NCI-H460 (cell line): ENCODE measurements at places on chromosomes 3 and 15.

GRCh38 chr3:160973067-160973809 lies 131.9 kb downstream of the B3GALNT1 start:
- no peak for DNase-seq

DNA sequence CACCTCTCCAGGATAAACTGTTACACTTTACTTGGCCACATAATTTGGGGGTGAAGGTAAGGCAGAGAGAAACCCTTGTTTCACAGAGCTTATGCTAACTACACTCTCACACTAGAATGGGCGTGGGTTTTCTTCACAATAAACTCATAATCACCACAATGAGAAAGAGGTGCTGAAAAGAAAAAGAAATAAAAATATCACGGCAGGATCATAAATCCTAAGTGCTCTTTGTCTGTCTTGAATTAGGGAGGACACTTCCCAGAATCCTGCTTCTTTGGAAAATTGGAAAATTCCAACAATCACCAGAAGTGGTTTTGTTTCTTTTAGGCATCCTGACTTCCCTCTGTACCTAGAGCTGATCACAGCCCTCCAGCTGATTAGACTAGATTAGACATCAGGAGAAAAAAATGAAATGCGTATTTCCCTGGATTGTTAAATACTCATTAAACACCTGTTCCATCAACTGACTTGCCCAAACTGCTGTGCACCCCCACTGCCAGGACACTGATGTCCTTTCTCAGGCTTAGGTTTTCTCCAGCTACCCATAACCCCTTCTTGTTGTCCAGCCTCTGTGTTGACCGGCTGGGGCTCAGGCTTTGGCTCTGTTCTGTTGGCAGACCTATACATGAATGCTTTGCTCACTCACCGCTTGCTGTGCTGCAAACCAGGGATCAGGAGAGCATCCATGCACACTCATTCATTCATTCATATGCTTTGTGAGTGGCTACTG lies 41.6 kb upstream of the ACKR4 start:
- no peak for DNase-seq

DNA sequence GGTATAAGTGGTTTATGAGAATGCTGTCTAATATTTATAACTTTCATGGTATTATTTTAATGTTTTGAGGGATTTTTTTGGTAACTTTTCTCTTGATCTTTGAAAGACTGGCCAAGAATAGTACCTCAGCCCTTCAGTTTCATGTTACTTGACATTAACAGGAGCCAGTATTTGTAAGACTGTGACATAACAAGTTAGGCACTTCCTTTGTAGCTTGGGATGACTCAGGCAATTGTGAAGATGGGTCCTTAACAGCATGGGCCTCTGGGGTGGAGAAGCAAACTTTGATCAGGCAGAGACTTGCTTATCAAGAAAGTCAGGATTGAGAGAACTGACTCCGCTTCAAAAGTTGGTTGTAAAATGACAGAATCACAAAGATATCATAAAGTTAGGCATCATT lies 9.5 kb downstream of the LRRC49 start:
- DNase-seq: peak; percentile 24

DNA sequence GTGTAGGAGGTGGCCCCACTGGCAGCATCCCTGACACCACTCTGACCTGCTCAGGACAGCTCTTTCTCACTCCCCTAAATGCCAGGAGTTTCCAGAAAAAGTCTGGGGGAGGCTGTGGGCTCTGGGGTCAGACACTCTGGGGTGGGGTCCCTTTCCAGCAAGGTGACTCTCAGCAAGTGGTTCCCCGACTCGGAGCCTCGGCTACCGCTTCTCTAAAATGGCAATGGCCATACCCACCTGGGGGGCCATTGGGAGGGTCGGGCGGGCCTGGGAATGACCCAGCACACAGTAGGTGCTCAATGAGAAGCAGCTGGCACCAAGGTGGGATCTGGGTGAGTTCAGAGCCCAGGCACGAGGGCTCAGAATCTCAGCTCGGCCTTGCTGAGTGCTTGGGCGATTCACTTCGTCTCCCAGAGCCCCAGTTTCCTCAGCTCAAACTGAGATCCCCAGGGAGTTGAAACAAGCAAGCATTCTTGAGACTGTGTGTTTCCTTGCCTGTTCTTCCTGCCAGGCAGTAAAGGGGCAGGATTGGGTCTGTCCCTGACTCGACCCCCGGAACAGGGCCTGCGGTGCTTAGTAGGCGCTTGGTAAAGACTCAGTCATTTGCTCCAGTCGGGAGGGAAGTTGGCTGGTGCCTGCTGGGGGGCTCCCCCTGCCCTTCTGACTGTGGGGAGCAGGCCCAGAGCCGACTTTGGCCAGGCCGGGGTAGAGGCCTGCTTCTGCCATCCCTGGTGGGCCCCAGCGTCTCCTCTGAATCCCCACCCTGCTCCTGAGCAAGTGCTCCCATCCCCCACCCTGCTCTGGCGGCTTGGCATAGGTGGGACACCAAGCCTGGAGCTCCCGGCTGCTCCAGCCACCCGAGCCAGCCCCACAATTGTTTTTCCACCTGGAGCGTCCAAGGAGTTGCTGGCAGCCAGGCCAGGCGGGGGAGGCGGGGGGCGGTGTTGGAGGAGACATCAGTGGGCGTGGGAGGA lies 32.9 kb upstream of the FBLN2 start:
- DNase-seq: no peak

GRCh38 chr15:43879386-43880355 lies 52.9 kb downstream of the WDR76 start:
- no peak for DNase-seq

GRCh38 chr15:73295630-73296286 lies 73.0 kb downstream of the HCN4 start:
- no peak for DNase-seq

DNA sequence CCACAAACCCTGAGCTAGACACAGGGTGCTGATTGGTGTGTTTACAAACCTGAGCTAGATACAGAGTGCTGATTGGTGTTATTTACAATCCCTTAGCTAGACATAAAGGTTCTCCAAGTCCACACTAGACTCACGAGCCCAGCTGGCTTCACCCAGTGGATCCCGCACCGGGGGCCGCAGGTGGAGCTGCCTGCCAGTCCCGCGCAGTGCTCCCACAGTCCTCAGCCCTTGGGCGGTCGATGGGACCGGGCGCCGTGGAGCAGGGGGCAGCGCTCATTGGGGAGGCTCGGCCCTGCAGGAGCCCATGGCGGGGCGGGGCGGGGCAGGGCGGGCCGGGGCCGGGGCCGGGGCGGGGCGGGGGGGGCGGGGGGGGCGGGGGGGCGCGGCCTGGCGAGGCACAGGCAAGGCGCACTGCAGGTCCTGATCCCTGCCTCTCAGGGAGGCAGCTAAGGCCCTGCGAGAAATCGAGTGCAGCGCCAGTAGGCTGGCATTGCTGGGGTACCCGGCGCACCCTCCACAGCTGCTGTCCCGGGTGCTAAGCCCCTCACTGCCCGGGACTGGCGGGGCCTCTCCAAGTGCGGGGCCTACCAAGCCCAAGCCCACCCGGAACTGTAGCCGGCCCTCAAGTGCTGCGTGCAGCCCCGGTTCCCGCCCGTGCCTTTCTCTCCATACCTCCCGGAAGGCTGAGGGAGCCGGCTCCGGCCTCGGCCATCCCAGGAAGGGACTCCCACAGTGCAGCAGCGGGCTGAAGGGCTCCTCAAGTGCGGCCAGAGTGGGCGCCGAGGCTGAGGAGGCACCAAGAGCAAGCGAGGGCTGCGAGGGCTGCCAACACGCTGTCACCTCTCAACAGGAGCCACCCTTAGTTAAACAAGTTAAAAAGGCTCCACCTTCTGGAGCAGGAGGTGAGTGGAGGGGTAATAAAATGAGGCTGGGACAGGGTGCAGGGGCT lies 9.8 kb upstream of the TMEM40 start:
- DNase-seq: no peak
